ENCODE measurements at places on chromosomes 2 and 18.

DNA sequence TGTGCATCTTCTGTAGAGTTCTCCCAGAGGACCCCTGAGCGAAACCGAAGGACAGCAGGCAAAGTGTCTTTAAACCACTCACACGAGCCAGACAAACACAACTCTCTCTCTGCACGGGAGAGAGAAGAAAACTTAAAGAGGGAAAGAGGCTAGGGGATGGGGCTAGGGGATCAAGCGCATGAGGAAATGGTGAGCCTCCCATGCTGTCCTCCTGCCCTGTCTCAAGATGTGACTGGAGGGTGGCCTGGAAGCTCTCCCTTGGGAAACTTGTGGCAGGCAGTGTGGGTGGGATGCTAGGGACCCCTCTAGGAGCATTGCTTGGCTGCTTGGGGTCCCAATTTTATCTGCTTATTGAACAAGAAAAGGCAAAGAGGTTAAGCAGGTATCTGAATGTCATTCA is 44.5 kb downstream of the CYP26B1 start:
- DNase-seq: no peak

GRCh38 chr2:214066862-214067261 is 344.0 kb upstream of the VWC2L start:
- DNase-seq: no peak

- DNase-seq: no peak
These were observed 29.4 kb downstream of the FAM210A start for GRCh38 chr18:13696961-13697360.

- DNase-seq: no peak
These were observed 18.6 kb downstream of the GLI2 start for GRCh38 chr2:120754067-120754960.

Data from CD4-positive, alpha-beta T cell treated with Interleukin-15 for 4 hours (primary cell).